ENCODE measurements at places on chromosomes 16 and 17.

DNA sequence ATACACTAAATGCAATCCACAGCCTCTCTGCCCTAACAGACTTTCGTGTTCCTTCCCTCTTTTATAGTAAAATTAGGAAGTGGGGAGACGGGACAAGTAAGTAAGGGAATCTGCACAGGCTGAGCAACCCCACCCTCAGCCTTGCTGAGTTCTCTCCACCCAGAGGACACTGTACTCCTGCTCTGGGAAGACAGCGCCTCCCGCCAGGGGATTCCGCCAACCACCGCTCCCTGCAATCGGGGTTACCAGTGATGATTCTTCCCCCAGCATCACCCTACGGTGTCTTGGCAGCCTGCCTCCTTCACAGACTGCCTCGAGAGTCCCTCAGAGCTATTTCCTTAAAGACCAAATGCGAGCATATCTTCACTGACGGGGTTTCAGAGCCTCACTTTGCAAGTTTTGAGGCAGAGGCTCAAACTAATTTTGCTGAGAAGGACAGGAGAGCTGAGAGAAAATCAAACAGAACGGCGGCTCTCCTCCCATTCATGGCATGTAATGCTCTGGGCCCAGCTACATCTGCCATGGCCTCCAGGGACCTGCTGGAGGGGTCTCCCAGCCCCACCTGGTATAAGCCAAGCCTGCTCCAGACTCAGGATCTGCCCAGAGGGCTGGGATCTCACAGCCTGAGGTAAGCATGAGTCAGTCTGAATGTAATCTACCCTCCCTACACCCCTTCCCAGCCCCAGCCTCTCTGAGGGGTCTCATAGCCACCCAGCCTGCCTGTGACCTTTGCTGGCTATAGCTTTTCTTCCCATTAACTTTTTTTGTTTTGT lies 22.7 kb upstream of the ASGR2 start:
- peak; percentile 77 for DNase-seq

GRCh38 chr16:55685973-55686372 lies 30.2 kb downstream of the SLC6A2 start:
- DNase-seq: no peak

GRCh38 chr17:72691586-72691985 lies 400.9 kb downstream of the SLC39A11 start:
- DNase-seq: no peak

- peak; percentile 58 for DNase-seq
Measured at GRCh38 chr16:89695086-89695874, 6.2 kb downstream of the SPATA2L start.

DNA sequence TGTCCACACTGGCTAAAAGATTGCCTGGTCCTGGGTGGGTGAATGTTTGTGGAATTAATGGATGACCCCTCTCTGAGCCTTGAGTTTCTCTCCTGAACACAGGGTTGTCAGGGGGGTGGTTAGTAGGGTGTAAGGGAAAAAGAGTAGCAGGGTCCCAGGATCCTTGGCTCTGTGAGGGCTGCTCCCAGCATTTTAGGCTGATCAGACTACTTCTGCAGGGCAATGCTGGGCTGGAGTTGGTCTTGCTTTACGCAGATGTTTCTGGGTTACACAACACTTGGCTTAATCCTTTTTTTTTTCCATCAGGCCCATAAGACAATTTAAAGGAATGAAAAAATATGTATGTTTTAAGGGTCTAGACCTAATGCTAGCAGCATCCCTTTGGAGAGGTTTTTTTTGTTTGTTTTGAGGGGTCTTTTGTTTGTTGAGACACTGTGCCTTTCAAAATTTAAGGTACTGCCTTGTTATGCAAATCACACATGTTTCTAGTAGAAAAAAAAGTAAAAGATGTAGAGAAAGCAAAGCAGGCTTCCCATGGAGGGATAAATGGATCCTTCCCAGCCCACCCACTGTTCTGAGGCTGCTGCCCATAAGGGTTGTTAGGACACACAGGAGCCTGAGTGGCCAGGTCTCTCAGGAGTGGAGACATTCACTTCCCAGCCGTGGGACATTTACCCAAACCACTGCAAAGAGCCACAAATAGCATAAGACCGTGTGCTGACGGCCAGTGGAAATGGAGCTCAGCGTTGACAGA lies 225.6 kb upstream of the HSBP1 start:
- DNase-seq: no peak

DNA sequence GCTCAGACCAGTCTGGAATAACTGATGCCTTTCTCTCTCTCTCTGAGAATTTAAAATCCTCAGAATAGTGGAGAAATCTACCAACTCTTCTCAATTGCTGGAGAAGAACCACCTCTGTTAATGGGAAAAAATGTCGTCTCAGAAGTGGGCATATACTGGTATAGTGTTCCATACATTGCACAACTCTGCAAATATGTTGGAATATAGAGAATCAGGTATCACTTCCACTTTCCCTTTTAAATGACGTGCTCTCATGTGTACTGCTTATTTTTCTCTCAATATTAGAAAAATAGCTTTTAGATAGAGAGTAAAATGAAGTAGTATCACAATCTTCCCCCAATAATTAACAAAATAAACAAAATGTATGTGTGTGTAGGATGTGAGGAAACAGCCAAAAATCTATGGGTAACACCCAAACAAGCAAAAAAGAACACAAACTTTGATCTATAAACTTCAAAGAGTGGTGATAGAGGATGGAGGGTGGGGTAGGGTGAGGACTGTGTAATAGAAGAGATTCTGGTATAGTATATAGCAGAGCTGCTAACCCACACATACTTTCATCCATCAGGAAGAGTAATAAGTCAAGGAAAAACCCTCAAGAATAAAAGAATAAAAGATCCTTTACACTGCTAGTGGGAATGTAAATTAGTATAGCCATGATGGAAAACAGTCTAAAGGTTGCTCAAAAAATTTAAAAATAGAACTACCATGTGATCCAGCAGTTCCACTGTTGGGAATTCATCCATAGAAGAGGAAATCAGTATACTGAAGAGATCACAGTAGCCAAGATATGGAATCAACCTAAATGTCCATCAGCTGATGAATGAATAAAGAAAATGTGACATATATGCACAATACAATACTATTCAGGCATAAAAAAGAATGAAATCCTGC lies 46.9 kb downstream of the NFATC3 start:
- DNase-seq: no peak

DNA sequence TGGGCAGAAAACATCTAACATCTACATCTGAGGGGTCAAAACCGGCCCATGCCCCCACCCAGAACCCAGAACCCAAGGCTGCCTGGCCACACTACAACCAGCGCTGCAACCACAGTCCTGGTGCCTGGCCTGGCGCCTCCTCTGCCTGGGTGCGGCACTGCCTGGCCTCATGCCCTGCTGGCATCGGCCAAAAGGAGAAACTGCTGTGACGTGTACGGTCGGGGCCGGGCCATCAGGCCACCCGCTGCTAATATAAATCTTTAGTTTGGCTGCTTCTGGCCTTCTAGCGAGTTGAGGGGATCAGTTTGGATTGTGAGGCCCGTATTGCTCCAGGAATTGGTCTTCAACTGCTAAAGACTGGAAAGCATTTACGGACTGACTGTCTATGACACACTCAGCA lies 22.8 kb downstream of the TMEM204 start:
- DNase-seq: no peak

DNA sequence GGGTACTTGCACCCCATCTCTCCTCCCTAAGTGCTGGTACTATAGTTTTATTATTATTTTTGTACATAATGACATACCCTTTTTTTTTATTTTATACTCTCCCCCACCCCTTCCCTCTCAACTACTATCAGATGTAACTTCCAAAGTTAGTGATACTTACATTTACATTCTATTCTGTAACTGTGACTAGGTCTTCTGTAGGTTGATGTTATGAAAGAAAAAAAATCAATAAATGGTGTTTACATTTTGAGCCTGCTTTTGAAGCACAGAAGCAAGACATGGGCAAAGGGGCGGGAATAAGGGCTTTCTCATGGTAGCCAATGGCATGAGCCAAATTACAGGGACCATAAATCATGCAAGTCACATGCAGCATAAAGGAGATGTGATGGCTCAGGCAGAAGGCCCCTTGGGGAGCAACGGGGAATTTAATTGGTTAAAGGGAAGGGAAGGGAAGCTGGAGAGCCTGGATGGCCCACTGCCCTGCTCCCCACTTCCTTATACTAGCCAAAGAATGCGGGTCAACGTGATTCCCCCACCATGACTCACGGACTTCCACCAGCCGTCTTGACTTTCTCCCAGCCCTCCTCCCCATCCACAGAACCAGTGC lies 2.4 kb upstream of the ACSF2 start:
- DNase-seq: peak; percentile 94

DNA sequence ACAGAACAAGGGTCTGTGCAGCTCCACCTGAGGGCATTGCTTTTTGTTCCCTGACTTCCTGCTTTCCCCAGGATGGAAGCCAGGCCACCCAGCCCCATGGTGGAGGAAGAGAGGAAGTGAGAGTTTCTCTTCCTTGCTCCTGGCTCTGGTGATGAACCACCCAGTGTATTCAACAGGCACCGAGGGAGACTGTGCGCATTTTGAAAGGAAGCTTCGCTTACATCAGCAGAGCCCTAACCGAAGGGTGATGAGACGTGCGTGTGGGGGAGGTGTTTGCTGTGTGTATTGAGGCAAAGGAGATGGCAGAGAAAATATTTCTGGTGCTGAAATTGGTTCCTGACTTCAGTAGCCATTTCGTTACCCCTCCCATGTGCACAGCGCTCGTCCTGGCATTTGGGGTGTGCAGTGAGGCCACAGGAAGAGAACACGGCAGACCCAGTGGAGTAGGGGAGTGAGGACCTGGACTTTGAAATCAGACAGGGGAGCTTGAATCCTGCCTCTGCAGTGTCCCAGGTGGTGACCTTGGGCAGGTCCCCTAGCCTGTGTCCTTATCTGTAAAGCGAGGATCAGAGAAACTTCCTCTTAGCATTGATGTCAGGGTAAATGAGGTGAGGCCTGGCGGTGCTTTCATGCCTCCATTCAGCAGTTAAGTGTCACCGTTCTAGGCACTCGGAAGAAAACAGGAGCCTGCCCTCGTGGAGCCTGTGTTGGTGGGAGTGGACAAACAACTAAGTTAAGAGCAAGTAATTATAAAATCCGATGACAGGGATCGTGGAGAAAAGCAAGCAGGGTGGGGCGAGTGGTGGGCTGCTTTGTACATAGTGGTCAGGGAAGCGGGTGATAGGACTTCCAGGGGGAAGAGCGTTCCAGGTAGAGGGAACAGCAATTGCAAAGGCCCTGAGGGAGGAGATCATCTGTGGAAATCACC lies 7.4 kb downstream of the CMIP start:
- DNase-seq: no peak

DNA sequence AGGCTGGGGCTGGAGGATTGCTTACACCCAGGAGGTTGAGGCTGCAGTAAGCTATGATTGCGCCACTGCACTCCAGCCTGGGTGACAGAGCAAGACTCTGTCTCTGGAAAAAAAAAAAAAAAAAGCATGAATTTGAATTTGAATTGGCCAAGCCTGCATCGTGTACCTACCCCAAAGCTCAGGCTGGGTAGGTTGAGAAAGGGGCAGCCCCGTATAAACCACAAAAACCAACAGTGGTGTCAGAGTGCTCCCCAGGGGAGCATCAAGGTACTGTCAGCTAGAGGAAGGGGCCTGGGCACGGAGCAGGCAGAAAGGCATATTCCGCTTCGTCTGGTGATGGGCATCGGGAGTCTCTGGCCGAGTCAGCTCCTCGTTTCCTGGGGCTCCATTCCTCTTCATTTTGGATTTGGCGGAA lies 40.9 kb downstream of the RAP1GAP2 start:
- no peak for DNase-seq

- DNase-seq: no peak
Measured at GRCh38 chr17:66509926-66510325, 207.5 kb downstream of the PRKCA start.

DNA sequence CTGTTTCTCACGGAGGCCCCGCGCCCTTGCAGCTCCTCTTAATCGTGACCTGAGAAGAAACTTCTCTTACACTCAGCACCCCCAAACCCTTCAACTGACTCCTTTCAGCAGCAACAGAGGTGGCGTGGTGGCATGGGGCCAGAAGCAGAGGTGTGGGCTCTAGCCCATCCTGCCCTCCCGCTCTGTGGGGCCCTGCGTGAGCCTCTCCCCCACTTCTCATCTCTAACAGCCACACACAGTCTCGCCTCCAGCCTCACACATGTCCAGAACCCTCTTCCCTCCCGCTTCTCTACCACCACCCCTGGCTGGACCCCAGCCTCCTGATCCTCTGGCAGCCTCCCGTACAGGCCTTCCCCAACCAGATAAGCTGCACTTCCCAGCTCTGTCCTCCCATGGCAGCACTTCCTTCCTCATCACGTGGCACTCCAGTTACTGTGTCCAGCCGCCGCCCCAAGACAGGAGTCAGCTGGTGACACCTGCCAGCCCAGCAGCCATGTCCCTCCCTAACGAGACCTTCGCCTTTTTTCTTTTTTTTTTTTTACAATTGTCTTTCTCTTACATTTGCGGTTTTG lies 30.5 kb downstream of the NSMCE1 start:
- DNase-seq: peak; percentile 42

DNA sequence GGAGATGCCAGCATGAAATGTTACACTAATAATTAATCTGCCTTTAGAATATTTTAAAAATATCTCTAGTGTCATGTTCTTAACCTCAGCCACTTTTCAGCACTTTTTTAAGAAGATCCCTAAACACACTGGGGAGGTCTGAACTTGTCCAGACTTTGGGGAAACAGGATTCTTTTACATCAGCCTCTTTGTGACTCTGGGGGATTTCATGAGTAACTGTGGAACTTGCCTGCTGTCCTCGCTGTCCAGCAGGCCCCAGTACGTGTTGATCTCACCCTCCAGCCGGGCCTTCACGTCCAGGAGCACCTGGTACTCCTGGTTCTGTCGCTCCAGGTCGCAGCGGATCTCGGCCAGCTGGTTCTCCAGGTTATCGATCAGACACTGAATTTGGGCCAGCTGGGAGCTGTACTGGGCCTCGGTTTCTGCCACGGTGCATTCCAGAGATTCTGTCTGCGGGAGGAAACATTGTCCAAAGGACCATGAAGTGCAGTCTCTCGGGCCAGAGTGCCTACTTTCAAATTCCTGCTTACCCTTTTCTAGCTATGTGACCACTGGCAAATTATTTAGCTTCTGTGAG lies 5.5 kb downstream of the KRT40 start:
- peak; percentile 67 for DNase-seq

GRCh38 chr16:55325080-55325447 lies 1.1 kb downstream of the IRX6 start:
- no peak for DNase-seq

DNA sequence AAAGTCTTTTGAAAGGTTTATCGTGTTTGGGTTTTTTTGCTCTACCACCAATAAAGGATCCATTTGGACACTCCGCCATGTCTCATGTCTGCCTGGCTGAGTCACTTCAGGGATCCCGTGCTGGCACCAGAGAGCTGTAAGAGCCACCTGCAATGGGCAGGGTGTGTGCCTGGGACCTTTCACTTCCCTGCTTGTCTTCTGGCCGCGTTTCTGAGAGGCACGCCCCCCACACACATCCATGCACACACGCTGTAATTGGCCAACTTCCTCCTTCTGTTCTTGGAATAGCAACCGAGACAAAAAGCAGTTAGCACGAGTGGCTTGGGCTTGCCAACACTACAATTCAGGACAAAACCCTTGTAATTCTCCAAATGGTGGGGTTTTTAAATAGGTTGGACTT lies 9.8 kb upstream of the SOST start:
- DNase-seq: no peak
